Lung microvascular endothelial cell (primary cell): ENCODE measurements at places on chromosomes 5 and 9.
A peak's percentile ranks its signal among the peaks of the same experiment; 100 is the strongest.

DNA sequence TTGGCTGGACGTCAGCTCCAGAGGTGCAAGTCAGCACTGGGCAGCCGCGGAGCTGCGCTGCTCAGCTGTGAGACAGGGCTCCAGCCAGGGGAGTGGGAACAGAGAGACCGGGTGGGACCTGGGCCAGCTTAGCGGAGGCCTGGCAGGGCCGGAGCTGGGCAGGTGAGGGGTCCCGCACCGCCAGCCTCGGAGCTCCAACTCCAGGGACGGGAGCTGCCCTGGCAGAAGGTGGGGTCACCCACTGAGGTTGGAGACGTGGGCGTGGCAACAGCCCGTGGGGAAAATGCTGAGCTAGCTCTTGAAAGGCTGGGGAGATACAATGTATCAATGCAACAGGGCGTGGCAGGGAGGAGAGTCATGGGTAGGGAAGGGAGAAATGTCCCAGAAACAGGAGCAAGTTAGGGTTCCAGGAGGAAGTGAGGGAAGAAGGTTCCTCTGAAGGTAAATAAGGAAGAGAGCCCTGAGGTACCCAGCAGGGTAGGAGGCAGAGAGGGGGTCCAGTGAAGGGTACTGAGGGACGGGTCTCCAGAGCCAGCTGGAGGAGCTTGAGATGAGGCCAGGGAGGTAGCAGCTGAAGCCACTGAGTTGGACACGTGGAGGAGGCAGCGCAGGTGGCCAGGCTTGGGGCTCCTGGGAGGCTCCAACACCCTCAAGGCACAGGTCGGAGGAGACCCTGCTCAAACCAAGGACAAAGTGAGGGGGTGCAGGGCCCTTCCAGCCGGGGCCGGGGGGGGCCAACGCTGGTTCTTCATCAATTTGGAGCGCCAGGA is 736 bp upstream of the NKD2 start:
- no peak for DNase-seq

- no peak for DNase-seq
Observed at GRCh38 chr5:179975713-179976134, 68.0 kb upstream of the TBC1D9B start.

DNA sequence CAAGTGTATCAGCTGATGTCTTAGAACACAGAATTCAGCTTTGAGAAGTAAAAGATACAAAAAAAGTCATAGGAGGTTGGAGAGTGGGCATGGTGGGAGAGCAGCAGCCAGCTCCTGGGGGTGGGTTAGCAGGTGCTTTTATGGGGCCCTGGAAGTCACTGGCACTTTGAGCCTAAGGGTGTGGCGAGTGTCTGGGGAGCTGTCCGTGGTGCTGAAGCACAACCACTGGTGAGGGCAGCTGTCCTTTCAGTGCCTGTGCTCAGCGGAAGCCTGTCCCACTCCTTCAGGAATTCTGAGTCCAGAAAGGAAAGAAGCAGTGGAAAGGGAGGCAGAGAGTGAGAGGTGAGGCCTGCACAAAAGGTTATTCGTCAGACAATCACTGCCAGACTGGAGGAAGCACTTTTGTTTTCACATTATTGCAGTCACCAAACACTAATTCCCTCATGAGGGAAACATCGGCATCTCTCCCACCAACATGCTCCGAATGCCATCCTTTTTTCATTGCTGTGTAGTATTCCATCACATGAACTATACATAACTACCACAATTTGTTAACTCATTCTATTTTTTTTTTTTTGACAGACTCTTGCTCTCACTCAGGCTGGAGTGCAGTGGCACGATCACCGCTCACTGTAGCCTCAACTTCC is 59.4 kb upstream of the RAPGEF1 start:
- peak; percentile 53 for DNase-seq

- no peak for DNase-seq
Observed at GRCh38 chr9:126852086-126852688, 8.3 kb upstream of the ZBTB34 start.

GRCh38 chr9:107816561-107817021 is 327.0 kb upstream of the KLF4 start:
- no peak for DNase-seq

GRCh38 chr5:123559434-123559775 is 47.4 kb downstream of the CSNK1G3 start:
- DNase-seq, result no peak

DNA sequence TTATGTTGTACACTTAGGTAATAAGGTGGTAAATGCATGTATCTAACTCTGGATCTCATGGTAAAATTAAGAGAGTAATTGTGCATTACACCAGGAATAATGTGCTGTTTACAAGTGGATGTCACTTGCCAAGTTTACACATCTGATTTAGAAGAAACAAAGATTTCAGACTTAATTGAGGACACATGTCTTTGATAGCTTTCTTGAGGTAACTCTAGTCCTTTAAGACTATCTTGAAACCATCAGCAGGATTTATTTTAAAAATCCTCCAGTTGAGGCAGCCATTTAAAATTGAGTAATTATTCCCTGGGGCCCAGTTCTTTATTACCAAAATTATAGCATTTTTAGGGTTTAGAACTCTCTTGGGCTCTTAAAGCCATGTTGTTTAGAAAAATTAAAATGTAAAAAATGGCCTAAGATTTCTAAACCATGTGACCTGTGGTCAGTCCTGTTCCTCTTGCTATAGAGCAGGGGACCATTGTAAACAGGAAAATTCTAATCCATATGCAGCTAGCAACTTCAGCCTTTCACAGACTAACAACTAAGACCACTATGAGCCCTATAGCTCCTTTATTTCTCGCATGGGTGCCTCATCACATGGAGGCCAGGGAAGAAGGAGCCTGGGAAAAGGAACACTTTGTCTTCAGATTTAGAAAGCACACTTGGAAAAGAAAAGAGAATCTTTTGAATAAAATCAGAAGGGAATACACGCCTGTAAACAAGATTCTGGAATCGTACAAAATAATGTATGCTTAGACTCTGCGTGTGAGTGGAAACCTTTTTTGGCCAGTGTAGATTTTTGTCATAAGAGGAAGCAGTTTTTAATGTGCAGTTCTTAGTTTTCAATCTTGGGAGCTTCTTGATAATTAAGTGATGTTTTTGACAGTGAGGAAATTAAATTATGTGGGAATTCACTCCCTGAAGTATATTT is 71.2 kb downstream of the ZSWIM6 start:
- no peak for DNase-seq

DNA sequence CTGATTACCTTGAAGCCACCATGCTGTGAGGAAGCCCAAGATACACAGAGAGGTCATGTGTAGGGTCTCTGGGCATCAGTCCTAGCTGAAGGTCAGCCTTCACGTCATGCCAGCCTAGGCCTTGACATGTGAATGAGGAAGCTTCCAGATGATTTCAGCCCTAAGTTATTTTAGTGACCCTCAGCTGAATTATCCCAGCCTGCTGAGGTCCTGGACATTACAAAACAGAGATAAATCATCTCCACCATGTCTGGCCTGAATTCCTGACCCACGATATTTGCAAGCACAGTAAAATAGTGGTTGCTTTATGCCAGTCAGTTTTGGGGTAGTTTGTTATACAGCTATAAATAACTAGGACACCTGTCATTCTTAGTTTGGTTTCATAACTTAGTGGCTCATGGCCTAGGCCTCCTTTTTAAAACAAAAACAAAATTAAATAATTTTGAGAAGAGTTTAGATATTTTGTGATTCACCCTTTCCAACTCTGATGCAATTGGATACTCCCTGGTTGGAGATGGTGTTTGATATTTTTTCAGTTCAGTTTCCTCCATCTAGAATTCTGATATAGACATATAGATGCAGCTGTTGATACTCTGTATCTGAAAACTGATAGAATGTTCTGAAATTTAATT is 571.3 kb upstream of the CLINT1 start:
- no peak for DNase-seq

- DNase-seq, result peak; percentile 89
Observed at GRCh38 chr5:42993516-42994245, 46.4 kb downstream of the ANXA2R start.

GRCh38 chr9:28503573-28503972 is 930.3 kb upstream of the C9orf72 start:
- DNase-seq, result no peak

- DNase-seq, result no peak
Observed at GRCh38 chr5:72619677-72620076, 112.5 kb upstream of the ZNF366 start.

DNA sequence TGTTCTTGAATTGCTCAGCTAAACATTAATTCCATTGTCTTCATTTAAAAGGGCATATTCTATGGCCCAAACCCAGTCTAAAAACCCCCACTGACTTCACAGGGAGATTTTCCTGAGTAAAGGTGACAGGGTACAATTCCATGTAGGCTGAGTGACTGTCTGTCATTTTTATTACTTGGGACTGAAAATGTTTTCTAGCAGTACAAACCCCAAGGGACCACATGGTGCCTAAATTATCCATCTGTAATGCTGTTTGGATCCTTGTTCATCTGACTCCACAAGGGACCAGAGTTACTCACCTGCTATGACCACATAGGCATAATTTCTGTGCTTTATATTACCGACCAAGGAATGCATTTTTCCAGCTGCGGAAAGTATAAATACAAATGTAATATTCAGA is 349.1 kb downstream of the ZNF608 start:
- no peak for DNase-seq

DNA sequence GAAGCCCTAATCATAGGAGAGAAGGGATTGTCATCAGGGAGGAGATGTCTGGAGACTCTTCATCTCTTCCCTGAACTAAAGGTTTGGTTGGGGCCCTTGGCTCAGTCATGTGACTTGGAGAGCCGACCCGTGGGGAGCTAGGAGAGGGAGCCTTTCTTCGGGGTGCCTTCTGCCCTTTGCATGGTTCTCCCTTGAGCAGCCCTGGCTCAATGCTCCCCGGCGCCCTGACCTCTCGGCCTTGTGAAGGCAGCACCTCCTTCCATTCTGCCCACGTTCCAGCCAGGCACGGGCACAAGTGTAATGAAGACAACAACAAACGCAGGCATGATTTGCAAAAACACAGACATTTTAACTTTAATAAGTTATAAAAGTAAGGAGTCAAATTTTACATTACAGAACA is 50.4 kb downstream of the ZNF354C start:
- no peak for DNase-seq

DNA sequence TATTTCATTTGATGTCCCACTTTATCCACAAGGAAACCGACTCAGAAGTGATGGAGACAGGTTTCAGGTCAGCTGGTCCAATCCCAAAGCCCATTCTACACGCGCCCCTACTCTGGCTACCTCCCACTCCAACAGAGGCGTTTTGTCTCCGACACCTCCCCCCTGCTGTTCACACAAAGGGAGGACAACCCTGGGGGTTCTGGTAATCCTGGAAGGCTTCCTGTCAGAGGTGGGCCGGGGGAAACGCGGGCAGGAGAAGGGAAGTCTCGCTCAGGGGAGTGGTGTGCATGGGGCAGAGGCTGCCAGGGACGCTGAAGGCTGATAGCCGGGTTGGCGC is 39.7 kb upstream of the GABRP start:
- no peak for DNase-seq

DNA sequence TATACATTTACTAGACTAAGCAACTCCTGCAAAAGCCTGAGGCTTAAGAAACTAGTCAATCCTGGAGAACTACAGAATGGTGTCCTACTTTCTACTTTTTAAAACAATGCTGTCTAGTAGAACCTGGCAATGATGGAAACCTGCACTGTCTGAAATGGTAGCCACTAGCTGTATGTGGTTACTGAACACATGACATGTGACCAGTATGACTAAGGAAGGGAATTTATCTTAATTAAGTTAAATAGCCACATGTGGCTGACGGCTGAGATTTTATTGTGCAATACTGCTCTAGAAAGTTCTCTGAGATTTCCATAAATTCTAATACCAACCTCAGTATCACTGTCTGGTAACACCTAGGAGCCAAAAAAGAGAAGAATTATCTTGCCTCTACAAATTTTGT is 44.9 kb upstream of the RAPGEF6 start:
- DNase-seq, result peak; percentile 10

- DNase-seq, result no peak
Observed at GRCh38 chr9:33154371-33154770, 12.8 kb downstream of the B4GALT1 start.

DNA sequence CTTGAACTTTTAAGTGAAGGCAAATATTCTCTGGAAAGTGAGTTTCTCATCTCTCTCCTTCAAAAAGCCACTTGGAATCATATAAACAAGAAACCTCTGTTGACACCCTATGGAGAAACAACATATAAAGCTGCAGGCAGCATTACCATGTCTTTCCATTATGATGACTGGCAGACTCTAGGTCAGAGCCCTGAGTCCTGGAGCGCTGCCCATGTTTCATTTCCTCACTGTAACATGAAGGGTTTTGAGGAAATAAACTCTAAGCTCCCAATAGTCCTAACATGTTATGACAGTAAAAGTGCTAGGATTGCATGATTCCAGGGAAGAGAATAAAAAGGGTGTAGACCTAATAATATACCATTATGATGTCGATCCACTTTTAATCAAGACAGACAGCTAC is 220.6 kb downstream of the CTNND2 start:
- DNase-seq, result no peak

GRCh38 chr5:125835293-125836172 is 587.7 kb upstream of the GRAMD2B start:
- DNase-seq, result peak; percentile 13

GRCh38 chr5:89396278-89396954 is 513.4 kb upstream of the MEF2C start:
- peak; percentile 27 for DNase-seq

DNA sequence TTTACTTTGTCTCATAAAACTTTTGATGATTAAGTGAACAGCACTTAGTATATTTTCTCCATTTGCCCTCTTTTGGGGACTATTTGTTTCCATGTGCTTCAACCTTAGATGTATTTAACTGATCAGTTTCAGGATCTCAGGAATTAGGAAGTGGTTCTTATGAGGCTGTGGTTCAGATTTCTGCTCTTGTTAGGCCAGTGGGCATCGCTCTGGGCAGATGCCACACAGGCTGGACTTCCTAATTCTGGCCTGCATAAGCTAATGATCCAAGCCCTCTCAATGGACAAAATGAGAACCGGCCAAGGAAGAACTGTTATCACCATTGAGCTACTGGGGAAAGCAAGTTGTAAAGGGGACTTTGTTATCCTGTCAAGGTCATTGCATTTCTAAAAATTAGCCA is 6.9 kb downstream of the ARHGAP26 start:
- DNase-seq, result no peak

DNA sequence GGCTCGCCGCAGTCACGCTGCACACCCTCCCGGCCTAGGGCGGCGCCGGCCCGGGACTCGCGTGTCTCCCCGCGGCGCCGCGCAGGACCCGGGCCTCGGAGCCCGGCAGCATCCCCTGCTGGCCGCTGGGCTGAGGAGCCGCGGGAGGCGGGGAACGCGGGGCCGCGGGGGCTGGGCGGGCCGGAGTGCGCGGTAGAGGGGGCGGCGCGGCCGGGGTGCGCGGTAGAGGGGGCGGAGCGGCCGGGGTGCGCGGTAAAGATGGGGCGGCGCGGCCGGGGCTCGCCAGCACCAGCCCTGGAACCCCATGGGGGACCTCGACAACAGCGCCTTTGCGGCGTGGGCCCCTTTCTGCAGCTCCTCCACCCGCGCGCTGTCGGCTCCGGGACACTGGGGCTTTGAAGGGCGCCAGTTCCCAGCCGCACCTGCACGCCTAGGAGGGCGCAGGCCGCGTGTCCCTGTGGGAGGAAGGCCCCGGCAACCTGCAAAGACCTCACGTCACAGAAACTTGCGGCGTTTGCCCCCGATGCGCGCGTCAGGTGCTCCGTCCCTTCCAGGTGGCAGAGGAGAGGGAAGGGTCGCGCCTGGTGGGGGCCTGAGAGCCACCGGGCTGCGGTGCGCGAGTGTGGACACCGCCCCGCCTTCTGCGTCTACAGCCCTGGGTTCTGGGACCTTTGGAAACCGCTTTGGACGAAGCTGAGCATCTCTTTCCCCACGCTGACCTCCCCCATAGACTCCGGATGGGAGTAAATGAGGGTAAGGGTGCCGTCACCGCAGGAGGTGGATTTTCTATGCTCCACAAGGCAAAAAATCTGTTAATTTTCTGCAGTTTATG is 49.6 kb downstream of the NSUN2 start:
- peak; percentile 15 for DNase-seq

- DNase-seq, result no peak
Observed at GRCh38 chr9:38032266-38033110, 36.5 kb downstream of the SHB start.
